Glomerular endothelial cell (primary cell): ENCODE measurements at places on chromosomes 16 and 17. TPM values are rescaled to one million over a fixed set of nuclear protein-coding genes. Genes with fewer than 3 reads are reported as not detected.

Gene KRTAP4-1
- total RNA-seq = not detected in 2 replicates

GRCh38 chr17:9239793-9240658 lies 218.7 kb downstream of the NTN1 start:
- DNase-seq = no peak

Gene TMC7
- 1.1 and 2.7 TPM in 2 replicates for total RNA-seq

- no peak for DNase-seq
Observed at GRCh38 chr17:79089720-79090442, 15.3 kb downstream of the ENGASE start.

Gene CCL1
- total RNA-seq = not detected in 2 replicates

DNA sequence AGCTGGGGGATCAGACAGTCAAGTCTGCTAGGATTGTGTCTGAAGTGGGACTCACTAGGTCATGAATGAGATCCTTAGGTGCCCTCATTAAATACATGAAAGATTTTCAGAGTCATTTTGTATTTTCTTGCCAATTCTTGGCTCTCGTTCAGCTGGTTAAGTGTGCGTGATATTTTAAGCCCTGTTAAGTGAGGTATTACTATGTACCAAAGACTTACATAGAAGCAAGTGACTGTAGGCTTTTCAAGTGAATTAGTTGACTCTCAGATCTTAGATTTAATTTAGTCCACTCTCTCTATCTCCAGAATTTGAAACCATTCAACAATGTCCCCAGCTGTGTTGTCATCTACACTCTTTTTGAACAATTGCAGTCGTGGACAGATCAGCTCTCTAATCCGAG lies 219.4 kb downstream of the FOXL1 start:
- DNase-seq = no peak

DNA sequence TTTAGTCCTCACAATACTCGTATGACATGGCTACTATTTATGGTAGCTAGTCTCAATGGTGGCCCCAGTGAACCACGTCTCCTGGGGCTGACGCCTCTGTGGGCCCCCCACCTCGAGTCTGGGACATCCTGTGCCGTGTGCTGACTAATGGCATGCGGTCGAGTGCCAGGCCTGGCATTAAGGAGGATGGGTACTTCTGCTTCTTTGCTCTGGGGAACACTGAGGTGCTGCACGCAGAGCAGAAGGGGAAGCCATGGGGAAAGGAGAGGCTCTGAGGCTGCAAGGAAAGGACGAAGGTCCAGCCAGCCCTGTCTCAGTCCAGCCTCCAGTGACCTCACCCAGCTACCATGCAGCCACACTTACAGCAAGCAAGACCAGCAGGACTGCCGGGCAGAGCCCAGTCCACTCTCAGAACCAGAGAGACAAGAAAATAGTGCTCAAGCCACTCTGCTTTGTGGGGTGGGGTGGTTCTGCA lies 5.7 kb upstream of the MPRIP start:
- no peak for DNase-seq

GRCh38 chr16:9374061-9374460 lies 282.6 kb downstream of the HAPSTR1 start:
- peak; percentile 20 for DNase-seq

GRCh38 chr16:82061861-82062525 lies 26.9 kb downstream of the HSD17B2 start:
- peak; percentile 23 for DNase-seq

- DNase-seq = no peak
Observed at GRCh38 chr16:66211651-66212050, 154.8 kb upstream of the CDH5 start.

- no peak for DNase-seq
Observed at GRCh38 chr17:68763562-68763961, 162.4 kb upstream of the FAM20A start.

- DNase-seq = no peak
Observed at GRCh38 chr17:50049636-50050035, 6.3 kb upstream of the ITGA3 start.

DNA sequence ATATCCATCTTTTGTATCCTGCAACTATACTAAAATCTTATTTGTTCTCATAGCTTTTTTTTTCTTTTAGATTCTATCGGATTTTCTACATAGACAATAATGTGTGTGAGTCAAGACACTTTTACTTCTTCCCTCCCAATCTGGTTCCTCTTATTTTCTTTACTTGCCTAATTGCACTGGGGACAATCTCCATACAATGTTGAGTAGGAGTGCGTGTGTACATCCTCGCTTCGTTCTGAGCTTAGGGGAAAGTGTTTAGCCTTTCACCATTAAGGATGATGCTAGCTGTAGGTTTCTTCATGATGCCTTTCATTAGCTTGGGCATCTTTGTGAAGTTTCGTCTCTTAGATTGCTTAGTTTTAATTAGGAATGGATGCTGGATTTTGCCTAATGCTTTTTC lies 2.9 kb downstream of the SPATA32 start:
- DNase-seq = no peak
